ENCODE measurements at places on chromosomes 16 and 17. TPM values are rescaled to one million over a fixed set of nuclear protein-coding genes. Genes with fewer than 3 reads are reported as not detected.

Gene ACSM2B
- total RNA-seq, result not detected

Gene SGSM2
- total RNA-seq, result 13.9 TPM

DNA sequence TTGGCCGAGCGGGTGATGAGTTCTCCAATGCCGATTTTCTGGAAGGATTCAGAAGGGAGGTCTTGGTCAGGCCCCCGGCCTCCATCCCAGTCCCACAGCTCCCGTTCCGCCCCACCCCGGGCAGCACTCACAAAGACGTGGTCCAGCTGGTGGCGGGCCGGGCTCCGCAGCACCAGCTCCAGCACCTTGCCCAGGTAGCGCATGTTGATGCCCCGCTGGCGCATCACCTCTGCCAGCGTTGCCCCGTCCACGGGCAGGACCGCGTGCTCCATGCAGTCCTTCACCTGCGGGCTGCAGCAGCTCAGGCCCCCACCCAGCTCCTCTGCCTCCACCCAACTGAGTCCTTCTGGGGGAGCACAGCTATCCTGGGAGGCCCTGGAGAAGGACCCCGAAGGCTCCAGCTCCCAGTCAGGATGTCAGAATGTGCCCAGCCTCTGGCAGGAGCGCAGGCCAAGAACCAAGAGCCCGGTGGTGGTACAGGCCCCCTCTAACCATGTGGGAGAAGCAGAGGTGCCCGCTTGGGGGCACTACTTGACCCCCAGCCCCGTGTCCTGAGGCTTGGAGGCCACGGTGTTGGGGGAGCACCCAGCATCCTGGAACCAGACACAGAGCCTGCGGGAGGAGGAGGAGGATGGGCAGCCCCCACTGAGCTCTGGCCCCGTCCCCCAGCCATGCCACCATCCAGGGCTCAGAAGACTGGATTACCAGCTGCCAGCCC is 16.2 kb downstream of the CLUH start:
- DNase-seq, result no peak

Gene METRNL
- 24.0 TPM for total RNA-seq

Gene CIBAR2
- total RNA-seq, result 0.36 TPM

DNA sequence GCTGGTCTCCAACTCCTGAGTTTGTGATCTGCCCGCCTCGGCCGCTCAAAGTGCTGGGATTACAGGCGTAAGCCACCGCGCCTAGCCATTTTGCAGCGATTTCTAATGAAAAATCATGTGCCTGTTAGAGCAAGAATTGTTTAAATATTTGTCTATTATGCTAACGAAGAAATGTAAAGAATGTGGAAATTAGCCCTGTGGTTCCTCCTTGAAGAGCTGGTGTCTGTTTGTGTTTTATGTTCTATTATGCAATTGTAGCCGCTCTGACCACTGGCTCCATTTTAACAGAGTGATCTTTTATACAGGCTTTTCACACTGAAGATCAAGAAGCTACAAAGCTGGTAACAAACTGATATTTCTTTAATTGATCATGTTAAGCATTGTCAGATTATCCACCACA is 217.3 kb downstream of the USP22 start:
- DNase-seq, result no peak

DNA sequence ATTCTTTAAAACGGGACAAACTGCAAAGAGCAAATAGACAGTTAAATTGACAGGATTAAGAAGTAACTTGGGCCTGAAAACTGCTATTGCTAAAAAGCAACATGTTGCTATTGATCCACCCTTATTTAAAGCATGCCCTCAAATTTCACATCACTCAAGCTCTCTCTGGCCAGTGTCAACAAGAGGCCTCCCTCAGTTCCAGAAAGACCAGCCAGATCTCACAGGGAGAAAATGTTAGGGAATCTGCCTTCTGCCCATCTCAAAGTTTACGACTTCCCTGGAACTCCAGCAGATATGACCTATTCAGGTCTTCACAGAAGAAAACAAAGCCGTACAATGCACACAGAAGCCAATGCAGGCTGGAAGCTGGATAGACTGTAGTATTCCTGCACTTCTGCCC is 8.9 kb downstream of the CFAP20 start:
- no peak for DNase-seq

- no peak for DNase-seq
Measured at GRCh38 chr17:81322271-81323082, 27.4 kb upstream of the SLC38A10 start.

Gene GPR139
- not detected for total RNA-seq

Gene TP53TG3C
- total RNA-seq, result not detected

GRCh38 chr17:48409607-48410006 is 20.4 kb downstream of the SKAP1 start:
- no peak for DNase-seq

Gene HEATR9
- total RNA-seq, result not detected

DNA sequence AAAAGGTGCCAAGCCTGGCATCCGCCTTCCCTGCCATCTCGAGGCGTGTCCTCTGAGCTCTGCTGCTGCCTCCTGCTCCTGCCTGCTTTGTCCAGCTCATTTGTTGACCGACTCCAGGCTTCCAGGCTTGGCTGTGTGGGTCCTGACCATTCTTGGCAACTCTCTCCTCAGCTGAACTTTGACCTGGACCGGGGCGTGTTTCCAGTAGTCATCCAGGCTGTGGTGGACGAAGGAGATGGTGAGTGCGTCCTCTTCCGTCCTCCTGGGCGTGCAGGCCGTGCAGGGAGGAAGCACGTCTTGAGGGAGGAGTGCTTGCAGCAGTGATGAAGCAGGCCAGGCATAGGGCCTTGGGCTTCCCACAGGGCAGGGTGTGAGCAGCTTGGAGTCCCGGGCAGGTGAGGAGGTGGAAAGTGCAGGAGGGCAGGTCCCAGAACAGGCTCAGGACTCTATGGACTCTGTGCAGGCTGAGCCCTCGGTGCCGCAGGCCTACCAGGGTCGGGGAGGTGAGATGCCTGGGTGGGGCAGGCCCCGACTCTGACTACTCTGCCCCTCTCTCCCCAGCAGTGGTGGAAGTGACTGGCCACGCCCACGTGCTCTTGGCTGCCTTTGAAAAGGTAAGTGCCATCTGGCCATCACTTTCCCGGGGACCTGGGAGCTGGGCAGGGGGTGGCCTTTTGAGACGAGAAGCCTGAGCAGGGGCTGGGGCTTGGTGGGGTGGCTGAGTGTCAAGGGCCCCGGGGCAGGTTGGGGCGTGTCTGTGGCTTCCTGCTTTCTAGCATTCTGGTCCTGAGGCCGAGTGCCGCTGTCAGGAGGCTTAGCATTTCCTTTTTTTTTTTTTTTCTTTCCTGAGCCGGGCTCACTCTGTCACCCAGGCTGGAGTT is 28.6 kb upstream of the NUDT16L1 start:
- peak; percentile 64 for DNase-seq

DNA sequence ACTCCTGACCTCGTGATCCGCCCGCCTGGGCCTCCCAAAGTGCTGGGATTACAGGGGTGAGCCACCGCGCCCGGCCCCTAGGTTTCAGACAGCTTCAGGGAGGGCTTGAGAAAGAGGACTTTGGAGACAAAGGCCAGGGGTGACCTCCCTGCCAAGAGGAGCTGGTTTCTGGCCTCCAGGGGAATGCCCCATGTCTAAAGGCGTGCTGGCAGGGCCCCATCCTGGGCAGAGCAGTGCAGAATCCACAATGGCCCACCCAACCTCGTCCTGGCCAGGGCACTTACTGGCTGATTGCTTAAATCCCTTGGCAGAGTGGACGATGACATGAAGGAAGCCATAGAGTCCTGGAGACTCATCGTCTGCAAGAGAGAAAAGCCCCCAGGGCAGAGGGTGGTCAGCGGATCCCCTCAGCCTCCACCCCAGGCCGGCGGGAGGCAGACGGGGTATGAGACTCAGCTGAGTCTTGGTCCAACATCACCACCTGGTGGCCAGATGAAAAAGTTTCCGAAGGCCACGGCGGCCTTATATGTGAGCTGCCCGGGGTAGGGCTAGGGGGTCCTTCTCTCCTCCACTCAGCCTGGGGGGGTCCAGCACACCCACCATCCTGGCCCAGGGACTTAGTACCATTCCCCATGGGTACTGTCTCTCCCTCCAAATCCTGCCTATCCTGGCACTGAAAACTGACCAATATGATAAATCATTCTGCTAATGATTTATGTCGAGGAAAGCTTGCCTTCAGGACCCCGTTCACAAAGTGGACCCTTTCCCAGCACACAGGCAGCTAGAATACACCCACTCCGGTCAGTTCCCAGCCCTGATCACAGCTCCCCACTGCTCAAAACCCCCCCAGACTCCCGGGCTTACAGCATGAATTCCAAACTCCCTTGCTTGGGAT is 59.1 kb downstream of the TIMM22 start:
- DNase-seq, result peak; percentile 65

Gene BFAR
- total RNA-seq, result 37.5 TPM

DNA sequence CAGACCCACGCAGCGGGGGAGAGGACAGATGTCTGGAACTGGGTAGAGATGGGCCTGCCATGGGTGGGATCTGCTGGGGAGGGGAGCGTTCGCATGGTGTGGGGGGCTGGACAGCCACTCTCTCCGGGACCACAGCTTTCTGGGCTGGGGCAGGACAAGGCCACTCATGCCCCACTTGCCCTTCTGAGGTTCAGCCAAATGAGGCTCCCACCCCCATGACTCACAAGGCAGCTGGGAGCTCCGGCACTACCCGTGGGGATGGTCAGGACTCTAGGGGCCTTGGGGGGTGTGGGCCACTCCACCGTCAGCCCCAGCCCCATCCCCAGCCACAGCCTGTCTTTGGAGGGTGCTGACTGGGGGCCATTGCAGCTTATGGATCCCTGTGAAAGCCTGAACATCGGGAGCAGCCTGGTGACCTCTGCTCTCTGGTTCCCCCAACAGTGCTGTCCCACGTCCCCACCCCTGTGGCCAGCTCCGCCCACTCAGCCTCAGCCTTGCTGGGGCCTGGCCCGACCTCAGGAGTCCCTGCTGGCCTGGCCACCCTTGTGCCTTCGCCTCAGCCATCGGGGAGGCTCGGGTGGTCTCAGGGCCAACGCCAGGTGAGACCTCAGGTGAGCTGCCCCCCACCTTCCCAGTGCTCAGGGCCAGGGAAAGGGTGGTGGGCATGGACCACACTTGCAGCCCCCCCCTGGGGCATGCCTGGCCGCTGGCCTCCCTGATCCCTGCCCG is 4.7 kb upstream of the CDH15 start:
- DNase-seq, result no peak

Gene C17orf113
- total RNA-seq, result 1.2 TPM

GRCh38 chr17:76542984-76543383 is 3.1 kb downstream of the PRCD start:
- DNase-seq, result no peak

- no peak for DNase-seq
Measured at GRCh38 chr16:49675413-49675812, 180.5 kb downstream of the ZNF423 start.

Gene SNTB2
- total RNA-seq, result 12.6 TPM

Gene PRR15L
- not detected for total RNA-seq

Gene CCL1
- total RNA-seq, result not detected

Gene EFNB3
- 0.17 TPM for total RNA-seq

DNA sequence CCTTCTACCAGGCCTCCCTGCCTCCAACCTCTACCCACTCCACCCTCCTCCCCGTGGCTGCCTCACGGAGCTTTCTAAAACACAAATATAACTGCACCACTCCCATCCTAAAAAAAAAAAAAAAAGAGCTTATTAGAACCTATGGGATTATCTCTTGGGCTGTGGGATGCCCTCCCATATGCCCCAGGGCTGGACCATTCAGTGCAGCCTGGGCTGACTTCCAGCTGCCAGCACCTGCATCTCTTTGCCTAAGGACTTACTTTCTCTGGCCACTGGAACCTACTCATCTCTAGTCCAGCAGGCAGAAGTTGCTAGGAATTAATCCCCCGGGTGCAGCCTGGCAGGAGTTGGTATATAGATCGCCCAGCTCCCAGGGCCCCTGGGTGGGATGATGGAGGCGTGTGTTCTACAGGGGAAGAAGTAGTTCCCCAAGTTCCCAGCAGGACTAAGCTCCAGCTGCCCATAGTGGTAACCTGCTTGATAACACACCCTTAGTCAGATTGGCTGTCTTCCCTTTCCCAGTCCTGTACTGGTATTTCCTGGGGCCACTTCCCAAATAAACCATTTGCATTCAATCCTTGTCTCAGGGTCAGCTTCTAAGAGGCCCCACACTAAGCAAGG is 10.3 kb downstream of the MPP3 start:
- no peak for DNase-seq

- no peak for DNase-seq
Measured at GRCh38 chr17:64399071-64399766, 8.6 kb upstream of the PECAM1 start.

GRCh38 chr17:3157218-3157617 is 29.9 kb upstream of the OR1G1 start:
- DNase-seq, result no peak

Gene PHOSPHO1
- 1.2 TPM for total RNA-seq

GRCh38 chr17:3773511-3773910 is 27.5 kb downstream of the ITGAE start:
- DNase-seq, result no peak

Gene SPATA22
- 0.54 TPM for total RNA-seq

Gene RNU2-1
- 2,334 TPM for total RNA-seq

DNA sequence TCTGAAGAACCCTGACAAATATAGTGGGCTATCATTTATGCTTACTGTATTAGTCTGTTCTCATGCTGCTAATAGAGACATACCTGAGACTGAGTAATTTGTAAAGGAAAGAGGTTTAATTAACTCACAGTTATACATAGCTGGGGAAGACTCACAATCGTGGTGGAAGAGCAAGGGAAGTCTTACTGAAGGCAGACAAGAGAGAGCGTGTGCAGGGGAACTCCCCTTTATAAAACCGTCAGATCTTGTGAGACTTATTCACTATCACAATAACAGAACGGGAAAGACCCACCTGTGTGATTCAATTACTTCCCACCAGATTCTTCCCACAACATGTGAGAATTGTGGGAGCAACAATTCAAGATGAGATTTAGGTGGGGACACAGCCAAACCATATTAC is 526.8 kb upstream of the GOT2 start:
- DNase-seq, result no peak

Gene TBC1D3G
- not detected for total RNA-seq

- no peak for DNase-seq
Measured at GRCh38 chr17:5772720-5773119, 188.4 kb upstream of the NLRP1 start.

Gene NTHL1
- total RNA-seq, result 11.9 TPM
